ENCODE measurements at places on chromosomes 2 and 18. TPM values are rescaled to one million over a fixed set of nuclear protein-coding genes. Genes with fewer than 3 reads are reported as not detected.

DSC2 gene
- 10.4 TPM for total RNA-seq

KIF5C gene
- 0.33 TPM for total RNA-seq

CCDC68 gene
- 1.0 TPM for total RNA-seq

GBX2 gene
- total RNA-seq, result 0.89 TPM

PPIL3 gene
- total RNA-seq, result 18.5 TPM

SLC35F5 gene
- total RNA-seq, result 134 TPM

IL36RN gene
- not detected for total RNA-seq

UGT1A4 gene
- total RNA-seq, result not detected

ANKRD30BL gene
- total RNA-seq, result not detected

DTNA gene
- total RNA-seq, result 11.7 TPM

WIPF1 gene
- total RNA-seq, result 6.7 TPM

ACMSD gene
- total RNA-seq, result not detected

RASGRP3 gene
- not detected for total RNA-seq

REG3A gene
- not detected for total RNA-seq

CD8B2 gene
- total RNA-seq, result not detected

ADCYAP1 gene
- 4.6 TPM for total RNA-seq

CXCR4 gene
- not detected for total RNA-seq

COQ10B gene
- total RNA-seq, result 12.3 TPM

STK17B gene
- 14.7 TPM for total RNA-seq

KHK gene
- 2.5 TPM for total RNA-seq
